Natural killer cell treated with Interleukin-12 subunit alpha and Interleukin-12 subunit beta and Interleukin-15 and Interleukin-18, amount 100 ng/mL, for 72 hours (primary cell): ENCODE measurements at places on chromosomes 3 and 15. TPM values are rescaled to one million over a fixed set of nuclear protein-coding genes. Genes with fewer than 3 reads are reported as not detected.

DNA sequence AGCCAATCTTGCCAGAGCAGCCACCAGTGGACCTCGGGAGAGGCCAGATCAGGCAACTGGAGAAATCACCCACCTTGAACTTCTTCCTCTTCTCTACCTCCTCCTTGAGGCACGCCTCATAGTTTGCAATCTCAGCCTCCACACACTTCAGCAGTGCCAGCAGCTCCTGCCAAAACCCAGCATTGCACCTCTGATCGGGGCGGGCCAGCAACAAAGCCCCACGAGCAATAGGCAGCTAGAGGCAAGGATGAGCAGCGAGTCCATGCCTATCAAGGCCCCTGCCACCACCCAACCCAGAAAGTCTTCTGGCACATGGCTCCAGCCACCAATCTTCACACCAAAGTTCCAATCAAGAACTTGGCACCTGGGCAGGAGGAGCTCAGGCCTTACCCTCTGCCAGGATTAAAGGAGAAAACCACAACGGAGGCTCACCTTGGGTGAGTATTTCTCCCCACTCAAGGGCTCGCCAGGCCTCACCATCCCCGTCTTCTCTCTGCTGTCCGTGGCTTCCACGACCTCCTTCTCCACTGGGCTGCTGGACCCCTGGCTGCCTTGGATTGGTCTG lies 42.1 kb downstream of the SEMA3G start:
- no peaks in the 10 kb centered on the region for H3K27me3 ChIP-seq
- H3K4me3 ChIP-seq = no peak overlapping the region
- peak; percentile 6 for DNase-seq
- H3K27ac ChIP-seq = no peak overlapping the region
- peaks cover 2% of the 10 kb centered on the region for H3K36me3 ChIP-seq
- peaks cover 2% of the 10 kb centered on the region for H3K4me1 ChIP-seq

GOLGA6D gene
- not detected for total RNA-seq

P2RY14 gene
- total RNA-seq = 2.0 TPM

DNA sequence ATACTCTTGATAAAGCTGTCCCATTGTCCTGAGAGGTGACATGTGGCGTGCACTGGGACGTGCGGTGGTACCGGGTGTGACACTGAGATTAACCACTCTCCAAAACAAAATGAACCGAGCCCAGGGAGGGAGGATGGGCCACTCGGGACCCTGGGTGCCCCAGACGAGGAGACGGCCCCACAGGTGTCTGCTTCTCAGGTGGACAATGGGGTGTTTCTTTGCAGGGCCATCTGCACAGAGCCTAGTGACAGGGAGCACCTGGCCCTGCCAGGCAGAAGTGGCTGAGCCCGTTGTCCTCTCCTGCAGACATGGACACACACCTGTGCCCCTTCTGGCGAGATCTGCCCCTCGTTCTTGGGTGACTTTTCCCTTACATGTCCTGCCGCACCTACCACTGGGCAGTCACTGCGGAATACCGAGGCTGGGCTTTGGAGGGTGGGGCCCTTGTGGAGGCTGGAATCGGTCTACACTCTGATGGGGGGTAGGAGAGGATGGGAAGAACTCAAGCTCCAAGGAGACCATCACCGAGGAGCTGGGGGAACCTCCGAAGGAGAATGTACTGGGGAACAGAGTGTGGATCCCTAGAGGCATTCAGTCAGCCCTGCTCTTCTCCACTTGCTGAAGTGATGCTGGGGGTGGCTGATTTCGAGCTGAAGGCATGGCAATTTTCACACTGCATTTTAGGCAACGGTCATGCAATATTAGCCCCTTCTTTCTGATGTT lies 153.5 kb downstream of the ATP10A start:
- H3K36me3 ChIP-seq = no peaks in the 10 kb centered on the region
- no peak overlapping the region for H3K27ac ChIP-seq
- H3K27me3 ChIP-seq = no peaks in the 10 kb centered on the region
- no peak for DNase-seq

RPP25 gene
- total RNA-seq = 3.6 TPM

DNA sequence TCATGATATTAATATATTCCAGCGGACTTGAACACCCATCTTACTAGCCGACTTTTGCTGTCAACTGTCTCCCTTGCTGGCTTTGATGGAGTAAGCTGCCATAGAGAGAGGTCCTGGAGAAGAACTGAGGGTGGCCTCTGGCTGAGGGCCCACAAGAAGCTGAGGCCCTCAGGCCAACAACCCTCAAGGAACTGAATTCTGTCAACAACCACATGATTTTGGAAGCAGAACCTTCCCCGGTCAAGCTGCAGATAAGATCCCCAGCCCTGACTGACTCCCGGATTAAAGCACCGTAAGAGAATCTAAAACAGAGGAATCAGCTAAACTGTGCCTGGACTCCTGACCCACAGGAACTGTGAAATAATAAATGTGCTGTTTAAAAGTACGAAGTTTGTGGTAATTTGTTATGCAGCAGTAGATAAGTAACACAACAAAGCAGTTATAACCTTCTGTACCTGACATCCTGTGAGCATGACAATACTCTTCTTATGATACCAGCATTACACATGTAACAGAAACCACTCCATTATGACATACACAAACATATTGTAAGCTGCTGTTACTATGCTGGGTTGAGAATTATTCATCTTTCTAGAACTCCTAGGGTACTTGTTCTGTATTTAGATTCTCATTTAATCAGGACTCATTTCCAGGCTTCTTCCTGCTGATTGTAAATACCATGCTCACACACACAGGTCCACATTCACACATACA lies 66.2 kb downstream of the HES1 start:
- peaks cover 6% of the 10 kb centered on the region for H3K4me1 ChIP-seq
- peaks cover 43% of the 10 kb centered on the region for H3K27me3 ChIP-seq
- no peak overlapping the region for H3K4me3 ChIP-seq
- DNase-seq = no peak

ISLR gene
- not detected for total RNA-seq

GRCh38 chr3:194685065-194685717 lies 492 bp upstream of the FAM43A start:
- no peaks in the 10 kb centered on the region for H3K27me3 ChIP-seq
- no peaks in the 10 kb centered on the region for H3K36me3 ChIP-seq
- peak overlapping the region; percentile 92 for H3K4me3 ChIP-seq
- no peak for DNase-seq
- H3K4me1 ChIP-seq = peaks cover 60% of the 10 kb centered on the region

- no peak overlapping the region for H3K4me3 ChIP-seq
- H3K4me1 ChIP-seq = no peaks in the 10 kb centered on the region
These were observed 25.9 kb downstream of the CEMIP start for GRCh38 chr15:80804970-80805495.

DNA sequence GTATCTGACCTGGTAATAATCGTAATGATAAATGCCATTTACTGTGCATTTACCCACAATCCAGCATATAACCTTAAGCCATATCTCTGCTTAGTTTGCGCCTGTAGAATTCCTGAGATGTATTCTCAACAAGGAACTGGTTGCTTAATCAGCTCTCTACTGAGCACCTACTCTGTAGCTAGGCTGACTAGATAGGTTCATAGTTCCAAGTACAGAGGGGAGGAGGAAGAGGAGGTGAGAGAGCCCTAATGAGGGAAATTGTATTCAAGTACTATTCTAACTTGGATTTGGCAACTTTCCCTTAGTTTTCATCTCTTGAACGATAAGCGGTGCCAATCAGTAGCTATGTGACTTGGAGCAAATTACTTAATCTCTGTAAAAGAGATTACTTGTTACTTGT lies 5.6 kb upstream of the AKAP13 start:
- H3K36me3 ChIP-seq = no peaks in the 10 kb centered on the region
- H3K27ac ChIP-seq = no peak overlapping the region
- peaks cover 7% of the 10 kb centered on the region for H3K27me3 ChIP-seq
- no peak for DNase-seq
- peaks cover 15% of the 10 kb centered on the region for H3K4me1 ChIP-seq

DNA sequence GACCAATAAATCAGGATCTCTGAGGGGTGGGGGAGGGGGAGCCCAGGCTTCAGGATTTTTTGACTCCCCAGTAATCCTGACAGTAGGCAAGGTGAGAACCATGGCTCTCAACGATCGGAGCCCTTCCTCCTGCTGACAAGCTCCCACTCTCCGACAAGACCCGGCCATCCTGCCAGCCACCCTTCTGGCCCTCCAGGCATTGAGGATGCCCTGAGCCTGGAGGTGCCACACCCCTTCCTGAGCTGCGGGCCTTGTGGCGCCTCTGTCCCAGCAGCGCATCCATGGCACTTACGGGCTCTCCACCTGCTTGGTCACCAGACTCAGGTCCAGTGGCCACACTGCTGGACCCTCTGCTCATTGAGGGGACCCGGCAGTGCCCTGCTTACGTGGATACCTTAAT lies 46.0 kb downstream of the MGLL start:
- H3K4me1 ChIP-seq = peaks cover 6% of the 10 kb centered on the region
- no peaks in the 10 kb centered on the region for H3K27me3 ChIP-seq
- no peak overlapping the region for H3K4me3 ChIP-seq
- no peaks in the 10 kb centered on the region for H3K36me3 ChIP-seq

- H3K27me3 ChIP-seq = no peaks in the 10 kb centered on the region
- peaks cover 26% of the 10 kb centered on the region for H3K4me1 ChIP-seq
- peak overlapping the region; percentile 86 for H3K4me3 ChIP-seq
- no peak for DNase-seq
These were observed 1.4 kb downstream of the XXYLT1 start for GRCh38 chr3:195269375-195270078.

WDR49 gene
- not detected for total RNA-seq
